Regular cardiac myocyte (primary cell): ENCODE measurements at places on chromosomes 7 and 10. TPM values are rescaled to one million over a fixed set of nuclear protein-coding genes. Genes with fewer than 3 reads are reported as not detected.

The CACNA2D1 gene
- 263 and 525 TPM in 2 replicates for total RNA-seq

The DYNC1I1 gene
- total RNA-seq = 1.7 and 2.3 TPM in 2 replicates

The GDF10 gene
- total RNA-seq = 0.19 and 2.0 TPM in 2 replicates

The COBL gene
- total RNA-seq = not detected in 2 replicates

The FBXL15 gene
- 7.5 and 9.0 TPM in 2 replicates for total RNA-seq

The SP8 gene
- not detected in 2 replicates for total RNA-seq

The HTRA1 gene
- 82.4 and 232 TPM in 2 replicates for total RNA-seq
